H7 (cell line): ENCODE measurements at places on chromosomes 1 and 21. TPM values are rescaled to one million over a fixed set of nuclear protein-coding genes. Genes with fewer than 3 reads are reported as not detected.

GRCh38 chr1:119735217-119735616 is 23.5 kb downstream of the PHGDH start:
- DNase-seq, result no peak

DNA sequence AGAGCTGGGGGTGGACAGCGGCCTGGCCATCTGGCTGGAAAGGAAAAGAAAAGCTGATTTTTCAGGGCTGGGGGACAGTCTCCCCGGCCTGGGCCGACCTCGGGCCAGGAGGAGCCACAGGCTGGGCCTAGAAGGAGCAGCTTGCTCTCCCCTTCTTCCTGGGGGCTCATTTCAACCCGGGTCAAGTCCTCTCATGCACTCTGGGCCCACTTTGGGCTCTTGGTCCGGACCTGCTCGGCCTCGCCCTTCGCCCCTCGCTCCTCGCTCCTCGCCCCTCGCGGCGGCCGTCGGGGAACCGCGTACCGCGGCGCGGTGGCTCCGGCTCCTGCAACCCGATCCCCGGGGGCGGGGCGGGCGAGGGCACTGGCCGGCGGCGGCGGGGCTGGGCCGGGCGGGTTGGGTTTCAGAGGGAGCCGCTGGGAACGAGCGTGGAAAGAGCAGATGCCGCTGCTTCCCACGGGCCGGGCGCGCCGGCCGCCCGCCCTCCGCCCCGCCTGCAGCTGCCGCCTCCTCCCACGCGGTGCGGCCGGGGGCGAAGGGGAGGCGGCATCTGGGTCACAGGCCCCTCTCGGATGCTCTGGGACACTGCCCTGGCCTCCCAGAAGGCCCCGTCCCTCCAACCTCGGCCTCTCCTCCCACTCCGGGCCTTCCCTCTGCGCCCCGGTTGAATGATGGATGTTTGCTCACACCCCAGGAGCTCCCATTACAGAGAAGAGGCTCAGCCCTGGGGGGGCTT is 6.6 kb downstream of the HEYL start:
- DNase-seq, result peak; percentile 97

DNA sequence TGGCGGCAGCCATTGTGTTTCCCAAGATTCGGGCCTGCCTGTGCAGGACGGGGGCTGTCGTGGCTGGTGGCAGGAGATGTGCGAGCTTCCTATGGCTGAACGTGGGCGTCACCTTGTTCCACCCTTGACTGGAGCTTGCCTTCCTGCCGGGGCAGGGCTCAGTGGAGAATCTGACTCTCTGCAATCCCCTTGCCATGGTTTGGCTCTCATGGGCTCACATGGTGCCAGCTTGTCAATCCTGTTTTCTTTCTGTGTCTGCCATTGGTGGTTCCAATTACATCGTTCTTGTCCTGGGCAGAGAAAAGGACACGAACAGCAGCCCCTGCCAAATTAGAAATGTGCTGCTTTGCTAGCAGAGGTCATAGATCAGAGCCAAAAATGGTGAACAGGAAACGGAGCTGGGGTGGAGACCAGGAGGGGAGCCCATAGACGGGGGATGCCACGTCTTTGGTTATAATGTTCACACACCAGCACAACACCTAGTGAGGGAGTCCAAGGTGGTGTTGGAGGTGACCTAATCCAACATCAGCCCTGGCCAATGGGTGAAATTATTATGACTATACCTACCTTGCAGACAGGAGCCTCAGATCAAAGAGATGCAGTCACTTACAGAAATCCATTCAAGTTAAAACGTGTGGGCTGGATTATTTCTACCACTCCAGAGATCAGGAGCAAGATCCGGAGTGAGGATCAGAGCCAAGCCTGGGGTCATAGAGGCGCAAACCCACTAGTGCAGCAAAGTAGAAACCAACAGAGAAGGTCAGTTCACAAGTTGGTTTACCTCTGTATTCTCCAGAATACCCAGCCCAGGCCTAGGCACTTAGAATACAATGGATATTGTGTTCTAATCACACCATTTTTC is 253.1 kb downstream of the SIPA1L2 start:
- no peak for DNase-seq

GRCh38 chr1:240804475-240804874 is 192.5 kb upstream of the GREM2 start:
- no peak for DNase-seq

GRCh38 chr1:18285538-18285924 is 177.9 kb downstream of the IGSF21 start:
- no peak for DNase-seq

KCNQ4 gene
- total RNA-seq, result 1.5 and 2.7 TPM in 2 replicates

DNA sequence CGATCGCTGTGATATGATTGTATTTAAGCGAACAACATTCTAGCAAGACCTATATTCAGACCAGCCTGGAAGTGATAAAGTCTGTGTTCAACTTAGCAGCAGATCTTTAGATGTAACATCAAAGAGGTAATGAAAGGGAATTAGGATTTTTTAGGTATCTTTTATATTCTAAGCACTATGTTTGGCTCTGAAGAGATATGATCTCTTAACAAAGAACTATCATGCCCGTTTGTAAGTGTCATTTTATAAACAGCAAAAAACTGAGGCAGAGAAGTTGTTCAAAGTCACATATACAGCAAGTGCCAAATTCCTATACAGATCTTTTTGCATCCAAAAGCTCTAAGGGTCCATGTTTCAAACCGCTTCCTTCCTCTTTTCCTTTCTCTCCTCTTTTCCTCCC is 53.0 kb upstream of the TIAM1 start:
- DNase-seq, result no peak

TRIM46 gene
- 9.9 and 11.1 TPM in 2 replicates for total RNA-seq

DNA sequence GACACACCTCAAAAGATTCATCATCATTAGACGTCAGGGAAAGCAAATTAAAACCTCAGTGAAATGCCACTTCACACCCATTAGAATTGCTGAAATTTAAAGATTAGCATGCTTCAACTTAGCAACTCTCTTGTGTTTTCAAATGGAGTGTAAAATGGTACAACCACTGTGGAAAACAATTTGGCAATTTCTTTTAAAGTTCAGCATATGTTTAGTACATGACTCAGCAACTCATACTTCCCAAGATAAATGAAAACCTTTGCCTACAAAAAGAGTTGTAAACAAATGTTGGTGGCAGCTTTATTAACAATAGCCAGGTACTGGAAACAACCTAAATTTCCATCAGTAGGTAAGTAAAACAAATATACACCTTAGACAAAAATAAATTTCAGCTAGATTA is 42.7 kb downstream of the ST3GAL3 start:
- DNase-seq, result no peak

GRCh38 chr1:234665975-234666605 is 56.1 kb upstream of the IRF2BP2 start:
- no peak for DNase-seq

STYXL2 gene
- total RNA-seq, result 0.07 and 0.24 TPM in 2 replicates

DNA sequence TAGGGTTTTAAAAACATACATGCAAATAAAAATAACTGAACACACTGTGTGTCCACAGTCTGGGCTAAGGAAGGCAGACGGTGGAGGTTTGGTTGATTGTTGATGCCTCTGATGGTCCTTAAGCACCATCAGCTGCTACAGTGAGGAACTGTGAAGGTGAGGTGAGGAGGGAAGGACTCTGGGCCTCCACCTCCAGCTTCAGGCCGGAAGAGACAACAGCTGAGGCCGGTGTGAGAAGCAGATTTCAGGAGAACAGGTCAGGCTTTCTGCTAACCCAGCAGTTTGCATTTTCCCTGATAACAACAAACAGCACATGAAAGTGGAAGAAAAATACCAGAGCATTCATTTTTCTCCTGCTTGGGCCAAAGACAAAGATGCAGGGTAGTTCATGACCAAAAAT is 189.9 kb upstream of the AJAP1 start:
- DNase-seq, result no peak

VANGL1 gene
- total RNA-seq, result 26.8 and 37.1 TPM in 2 replicates

BATF3 gene
- 2.5 and 5.8 TPM in 2 replicates for total RNA-seq

KLHDC9 gene
- total RNA-seq, result 21.9 and 23.2 TPM in 2 replicates

DNA sequence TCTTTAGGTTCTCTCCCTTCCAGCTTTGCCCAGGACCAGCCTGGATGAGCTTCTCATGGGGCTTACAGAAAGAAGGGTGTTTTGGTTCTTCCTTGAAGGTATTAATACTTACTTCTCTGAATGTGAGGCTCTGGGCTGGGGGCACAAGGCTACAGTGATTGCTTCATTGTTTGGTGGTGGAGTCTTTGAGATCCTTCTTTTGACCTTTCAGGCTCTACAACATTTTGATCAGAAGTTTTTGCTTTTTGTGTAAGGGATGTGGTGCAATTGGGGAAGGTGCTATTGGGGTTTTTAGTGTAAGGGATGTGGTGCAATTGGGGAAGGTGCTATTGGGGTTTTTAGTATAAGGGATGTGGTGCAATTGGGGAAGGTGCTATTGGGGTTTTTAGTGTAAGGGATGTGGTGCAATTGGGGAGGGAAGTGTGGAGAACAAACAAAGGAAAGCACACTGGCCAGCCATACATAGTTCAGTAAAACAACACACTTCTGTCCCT is 103.6 kb upstream of the IVNS1ABP start:
- no peak for DNase-seq

GRCh38 chr1:167927046-167927754 is 9.3 kb upstream of the DCAF6 start:
- no peak for DNase-seq

CR1L gene
- total RNA-seq, result 0.48 TPM in 1 of 2 replicates, not detected in the other

GRCh38 chr21:41873005-41873404 is 6.1 kb downstream of the PRDM15 start:
- DNase-seq, result peak; percentile 73

UBIAD1 gene
- 26.2 and 27.6 TPM in 2 replicates for total RNA-seq

- no peak for DNase-seq
These were observed 65.2 kb downstream of the FCRL5 start for GRCh38 chr1:157487096-157487495.

GIPC2 gene
- 0.07 and 0.26 TPM in 2 replicates for total RNA-seq

DNA sequence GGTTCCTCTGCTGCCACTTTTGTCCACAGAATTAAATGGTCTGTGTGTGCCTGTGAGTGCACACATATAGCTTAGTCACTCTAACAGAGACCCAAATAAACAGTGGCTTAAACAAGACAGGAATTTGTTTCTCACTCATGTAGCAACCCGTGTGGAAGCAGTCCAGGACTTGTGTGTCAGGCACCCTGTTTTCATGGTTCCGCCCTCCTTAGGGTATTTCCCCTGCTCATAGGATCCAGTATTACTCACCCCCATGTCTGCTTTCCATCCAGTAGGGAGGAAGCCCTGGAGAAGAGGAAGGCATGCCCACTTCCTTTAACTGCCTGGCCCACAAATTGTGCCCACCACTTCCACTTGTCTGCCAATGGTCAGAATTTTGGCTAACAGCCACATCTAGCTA is 41.3 kb upstream of the TACSTD2 start:
- no peak for DNase-seq

GRCh38 chr1:235640580-235640979 is 9.0 kb downstream of the GNG4 start:
- no peak for DNase-seq

DNA sequence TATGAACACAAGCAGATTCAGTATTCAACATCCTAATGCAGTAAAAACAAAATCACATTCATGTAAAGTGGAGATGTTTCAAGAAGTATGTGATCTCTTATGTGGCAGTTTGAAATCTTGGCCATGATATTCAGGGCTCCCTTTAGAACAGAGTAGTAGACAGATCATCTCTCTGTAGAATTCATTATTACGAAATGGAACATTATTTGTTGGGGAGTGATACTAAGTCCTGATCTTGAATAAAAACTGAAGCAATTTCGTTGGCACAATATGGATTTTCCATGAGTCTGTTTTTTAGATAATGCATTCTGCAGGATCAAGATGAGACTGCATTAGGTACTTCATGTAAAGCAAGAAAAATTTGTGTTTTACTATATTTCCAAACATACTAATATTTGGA is 264.4 kb upstream of the NRIP1 start:
- DNase-seq, result no peak

GRCh38 chr1:47687631-47688460 is 250.0 kb downstream of the FOXD2 start:
- peak; percentile 80 for DNase-seq

DNA sequence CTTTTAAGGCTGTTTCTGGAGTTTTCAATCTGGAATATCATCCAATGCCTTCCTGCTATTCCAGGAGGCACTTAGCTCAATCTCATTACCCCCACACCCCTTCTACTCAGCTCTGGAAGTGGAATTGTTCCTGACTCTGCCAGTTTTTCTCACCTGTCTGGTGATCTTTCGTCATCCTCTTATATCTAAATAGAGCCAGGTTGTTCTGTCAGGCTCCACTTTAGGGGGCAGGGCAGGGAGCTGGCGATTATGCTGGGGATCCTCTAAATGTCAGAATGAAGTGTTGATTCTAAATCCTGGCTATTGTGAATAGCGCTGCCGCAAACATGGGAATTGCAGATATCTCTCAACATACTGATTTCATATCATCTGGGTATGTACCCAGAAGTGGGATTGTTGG is 63.6 kb upstream of the ETV3 start:
- no peak for DNase-seq

CLCA1 gene
- total RNA-seq, result not detected in 2 replicates

- DNase-seq, result no peak
These were observed 3.6 kb downstream of the OTUD7B start for GRCh38 chr1:150006881-150007421.

GRCh38 chr1:204584699-204585372 is 68.6 kb downstream of the MDM4 start:
- DNase-seq, result peak; percentile 63
